Neural progenitor cell (in vitro differentiated cells): ENCODE measurements at places on chromosomes 2 and 18. TPM values are rescaled to one million over a fixed set of nuclear protein-coding genes. Genes with fewer than 3 reads are reported as not detected.

DNA sequence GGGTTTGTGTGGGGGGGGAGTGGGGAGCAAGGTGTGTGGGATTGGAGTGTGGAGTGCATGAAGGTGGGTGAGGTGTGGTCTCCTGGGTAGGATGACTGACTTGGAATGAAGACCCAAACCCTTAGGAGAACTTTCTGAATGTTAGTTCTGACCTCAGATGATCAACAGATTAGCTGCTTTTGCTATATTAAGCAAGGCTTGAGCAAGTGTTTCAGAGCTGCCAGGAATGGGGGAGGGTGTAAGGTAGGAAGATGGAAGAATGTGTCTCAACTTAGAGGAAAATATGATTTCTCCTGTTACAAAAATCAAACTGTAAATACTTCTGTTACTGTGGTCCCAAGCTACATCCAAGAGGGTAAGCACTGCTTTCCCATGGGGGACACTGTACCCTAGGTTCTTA, 273.6 kb downstream of the TGIF1 start:
- H3K27me3 ChIP-seq: no peaks in the 10 kb centered on the region
- H3K4me3 ChIP-seq: no peak overlapping the region
- peaks cover 17% of the 10 kb centered on the region for H3K4me1 ChIP-seq
- DNase-seq: no peak
- no peaks in the 10 kb centered on the region for H3K36me3 ChIP-seq
- no peak overlapping the region for H3K27ac ChIP-seq

DNA sequence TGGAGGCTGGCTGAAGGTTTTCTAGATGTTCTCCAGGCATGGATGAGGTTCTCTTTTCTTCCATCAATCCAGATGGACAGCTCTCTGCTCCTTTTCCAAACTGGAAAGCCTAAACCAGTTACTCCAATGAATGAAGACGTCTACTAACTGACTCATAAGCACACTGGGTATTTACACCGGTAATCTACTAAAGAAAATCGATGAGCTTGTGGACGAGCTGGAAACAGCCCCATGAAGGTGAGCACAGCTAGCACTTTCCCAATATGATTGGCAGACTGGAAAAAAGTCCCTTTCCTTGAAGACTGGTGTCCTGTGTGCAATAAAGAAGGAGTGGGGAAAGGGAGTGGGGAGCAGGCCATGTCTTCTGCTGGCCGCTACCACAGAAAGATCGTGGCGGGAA, 84.0 kb downstream of the ACTR2 start:
- no peaks in the 10 kb centered on the region for H3K4me1 ChIP-seq
- H3K27ac ChIP-seq: no peak overlapping the region
- no peaks in the 10 kb centered on the region for H3K27me3 ChIP-seq
- H3K4me3 ChIP-seq: no peak overlapping the region
- H3K36me3 ChIP-seq: no peaks in the 10 kb centered on the region

DNA sequence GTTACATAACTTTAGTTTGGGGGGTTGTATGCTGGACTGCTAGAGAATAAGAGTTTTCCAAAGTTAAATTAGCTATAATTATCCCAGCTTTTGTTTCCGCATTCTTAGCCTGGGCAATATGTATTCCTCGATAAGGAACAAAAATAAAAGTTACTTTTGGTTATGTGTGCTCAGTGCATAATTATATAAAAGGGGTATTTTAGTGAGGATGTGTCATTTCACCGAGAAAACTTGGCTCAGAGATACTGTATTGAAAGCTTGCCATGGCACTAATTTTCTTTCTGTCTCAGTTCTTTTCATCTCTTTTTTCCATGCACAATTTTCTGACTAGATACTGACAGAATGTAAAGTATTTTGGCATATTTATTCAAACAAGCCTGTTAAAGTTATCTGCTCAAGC, 28.2 kb downstream of the ARHGAP15 start:
- no peak overlapping the region for H3K27ac ChIP-seq
- no peaks in the 10 kb centered on the region for H3K27me3 ChIP-seq
- peaks cover 10% of the 10 kb centered on the region for H3K4me1 ChIP-seq
- no peak for DNase-seq

DNA sequence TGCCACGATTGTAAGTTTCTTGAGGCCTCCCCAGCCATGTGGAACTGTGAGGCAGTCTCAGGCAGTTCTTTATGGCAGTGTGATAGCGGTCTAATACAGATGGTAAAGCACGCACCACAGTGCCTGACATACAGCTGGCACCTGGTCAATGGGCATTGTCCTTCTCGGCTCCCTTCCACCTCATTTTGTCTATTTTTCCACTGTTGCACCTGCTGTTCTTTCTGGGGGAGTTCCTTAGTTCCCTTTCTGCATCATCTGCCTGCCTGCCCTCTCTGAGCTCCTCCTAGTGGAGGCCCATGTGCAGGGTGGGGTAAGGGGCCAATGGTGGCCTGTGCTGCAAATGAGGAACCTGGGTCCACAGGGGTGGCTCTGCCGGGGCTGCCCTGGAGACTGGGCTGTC, 157.6 kb downstream of the LPIN1 start:
- H3K4me3 ChIP-seq: no peak overlapping the region
- DNase-seq: no peak
- no peaks in the 10 kb centered on the region for H3K4me1 ChIP-seq
- no peaks in the 10 kb centered on the region for H3K36me3 ChIP-seq
- H3K27ac ChIP-seq: no peak overlapping the region
- H3K27me3 ChIP-seq: no peaks in the 10 kb centered on the region

NBEAL1 gene
- 10.3 and 10.4 TPM in 2 replicates for total RNA-seq

ACADL gene
- total RNA-seq: 0.09 TPM in 1 of 2 replicates, not detected in the other
